ENCODE measurements at places on chromosomes 2 and 18. TPM values are rescaled to one million over a fixed set of nuclear protein-coding genes. Genes with fewer than 3 reads are reported as not detected.

CCDC138 gene
- total RNA-seq, result 3.4 TPM

GRHL1 gene
- 25.5 TPM for total RNA-seq

CHRNA1 gene
- total RNA-seq, result not detected

CCL20 gene
- 1.5 TPM for total RNA-seq

All from bronchial epithelial cell (primary cell).